ENCODE measurements at places on chromosomes 6 and 20. TPM values are rescaled to one million over a fixed set of nuclear protein-coding genes. Genes with fewer than 3 reads are reported as not detected.

MUC22 gene
- not detected for total RNA-seq

POLR1H gene
- total RNA-seq = 25.2 TPM

NNAT gene
- total RNA-seq = not detected

BTN1A1 gene
- total RNA-seq = not detected

PRPH2 gene
- total RNA-seq = not detected

DNA sequence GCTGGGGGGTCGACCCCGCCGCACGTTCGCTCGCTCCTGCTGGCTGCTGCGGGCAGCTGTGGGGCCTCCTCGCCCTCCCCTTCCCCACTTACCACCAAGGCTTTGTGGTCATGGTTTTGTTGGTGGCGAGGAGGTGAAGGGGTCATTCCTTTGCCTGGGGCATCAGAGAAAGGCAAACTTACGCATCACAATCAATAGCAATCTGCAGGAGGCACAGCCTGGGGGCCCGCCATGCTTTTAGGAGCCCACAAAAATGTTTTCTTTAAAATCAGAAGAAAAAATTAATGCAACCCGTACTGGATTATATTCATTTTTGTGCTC, 137.0 kb downstream of the IMPG1 start:
- no peaks in the 10 kb centered on the region for H3K27me3 ChIP-seq
- H3K4me3 ChIP-seq = no peak overlapping the region
- H3K27ac ChIP-seq = no peak overlapping the region

- DNase-seq = no peak
- H3K27me3 ChIP-seq = no peaks in the 10 kb centered on the region
- H3K4me3 ChIP-seq = no peak overlapping the region
- no peak overlapping the region for H3K27ac ChIP-seq
- H3K36me3 ChIP-seq = no peaks in the 10 kb centered on the region
- no peaks in the 10 kb centered on the region for H3K4me1 ChIP-seq
Measured at GRCh38 chr6:14888575-14889000, 357.3 kb upstream of the JARID2 start.

GRCh38 chr6:56490993-56491392, 151.7 kb downstream of the DST start:
- H3K36me3 ChIP-seq = peaks cover 30% of the 10 kb centered on the region
- H3K27ac ChIP-seq = no peak overlapping the region
- peaks cover 9% of the 10 kb centered on the region for H3K4me1 ChIP-seq
- no peaks in the 10 kb centered on the region for H3K27me3 ChIP-seq
- no peak overlapping the region for H3K4me3 ChIP-seq

GRCh38 chr6:47348316-47348863, 38.7 kb upstream of the TNFRSF21 start:
- peaks cover 5% of the 10 kb centered on the region for H3K36me3 ChIP-seq
- peaks cover 19% of the 10 kb centered on the region for H3K4me1 ChIP-seq
- no peak overlapping the region for H3K4me3 ChIP-seq
- no peak for DNase-seq
- no peaks in the 10 kb centered on the region for H3K27me3 ChIP-seq
- no peak overlapping the region for H3K27ac ChIP-seq

DNA sequence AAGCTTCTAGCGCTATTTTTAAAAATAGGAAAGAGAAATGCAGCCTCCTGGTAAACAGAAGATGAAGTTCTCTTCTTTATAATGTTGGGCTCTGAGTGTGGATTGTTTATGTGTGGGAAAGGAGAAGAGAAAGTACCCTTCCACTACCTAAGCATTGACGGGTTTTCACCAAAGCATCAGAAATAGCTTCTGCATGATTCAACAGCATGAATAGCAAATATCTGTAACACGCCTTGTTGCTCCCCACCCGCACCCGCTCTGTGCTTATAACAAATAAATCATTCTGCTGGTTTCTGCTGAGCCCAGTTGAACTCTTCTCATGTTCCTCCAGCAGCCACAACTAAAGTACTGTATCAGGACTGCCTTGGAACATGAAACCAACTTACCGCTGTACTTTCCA, 20.7 kb downstream of the TXLNB start:
- H3K36me3 ChIP-seq = no peaks in the 10 kb centered on the region
- H3K27me3 ChIP-seq = no peaks in the 10 kb centered on the region
- H3K4me1 ChIP-seq = no peaks in the 10 kb centered on the region
- H3K27ac ChIP-seq = no peak overlapping the region

GRCh38 chr6:109626311-109626710, 64.7 kb downstream of the AK9 start:
- no peak overlapping the region for H3K4me3 ChIP-seq
- H3K36me3 ChIP-seq = no peaks in the 10 kb centered on the region
- H3K27me3 ChIP-seq = no peaks in the 10 kb centered on the region
- no peaks in the 10 kb centered on the region for H3K4me1 ChIP-seq
- DNase-seq = no peak

DNA sequence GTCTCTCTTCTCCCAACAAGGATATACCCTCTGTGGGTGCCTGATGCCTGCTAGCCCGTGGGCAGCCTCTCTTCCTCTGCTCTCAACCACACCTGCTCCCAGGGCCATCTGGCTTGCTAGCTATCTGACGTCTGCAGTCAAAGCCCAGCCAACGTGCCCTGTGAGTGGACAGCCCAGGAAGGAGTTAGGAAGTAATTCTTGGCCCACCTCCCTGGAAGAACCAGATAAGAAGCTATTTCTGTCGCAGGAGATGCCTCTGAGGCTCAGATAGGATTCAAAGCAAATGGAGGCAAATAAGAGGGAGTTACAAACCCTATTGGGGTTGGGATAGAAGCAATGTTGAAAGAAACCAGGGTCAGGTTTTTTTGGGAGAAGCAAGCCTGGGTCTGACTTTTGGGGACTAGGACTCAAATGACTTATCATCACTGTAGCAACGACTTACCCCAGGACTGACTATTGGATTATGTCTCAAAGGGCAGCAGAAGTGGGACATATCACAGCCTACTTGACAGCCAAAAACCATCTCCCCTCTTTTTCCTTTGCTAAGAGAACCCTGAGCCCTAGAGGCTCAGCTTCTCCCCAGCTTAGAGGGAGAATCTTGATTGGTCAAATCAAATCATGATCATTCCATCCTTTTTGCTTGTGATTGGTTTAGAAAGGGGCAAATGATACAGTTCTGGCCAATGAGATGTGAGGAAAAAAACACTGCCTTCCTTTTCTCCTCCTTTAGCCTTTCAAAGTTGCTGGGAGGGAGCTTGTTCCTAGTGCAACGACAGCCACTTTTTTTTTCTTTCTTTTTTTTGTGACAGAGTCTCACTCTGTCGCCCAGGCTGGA, 18.0 kb upstream of the CDK5RAP1 start:
- H3K27me3 ChIP-seq = no peaks in the 10 kb centered on the region
- peaks cover 4% of the 10 kb centered on the region for H3K36me3 ChIP-seq
- H3K4me3 ChIP-seq = no peak overlapping the region
- DNase-seq = no peak

- no peaks in the 10 kb centered on the region for H3K27me3 ChIP-seq
- DNase-seq = no peak
- H3K36me3 ChIP-seq = peaks cover 7% of the 10 kb centered on the region
Measured at GRCh38 chr6:56517155-56517745, 125.4 kb downstream of the DST start.

- no peak overlapping the region for H3K27ac ChIP-seq
- H3K4me3 ChIP-seq = no peak overlapping the region
- H3K4me1 ChIP-seq = peaks cover 18% of the 10 kb centered on the region
- no peaks in the 10 kb centered on the region for H3K27me3 ChIP-seq
- no peak for DNase-seq
- no peaks in the 10 kb centered on the region for H3K36me3 ChIP-seq
Measured at GRCh38 chr20:23152308-23152892, 66.3 kb upstream of the CD93 start.

- no peak for DNase-seq
- peaks cover 8% of the 10 kb centered on the region for H3K4me1 ChIP-seq
- no peak overlapping the region for H3K27ac ChIP-seq
- H3K4me3 ChIP-seq = no peak overlapping the region
Measured at GRCh38 chr6:136016228-136017225, 165.0 kb downstream of the PDE7B start.

- H3K27ac ChIP-seq = peak overlapping the region; percentile 80
- H3K4me1 ChIP-seq = peaks cover 28% of the 10 kb centered on the region
- H3K27me3 ChIP-seq = no peaks in the 10 kb centered on the region
- DNase-seq = no peak
- H3K4me3 ChIP-seq = peak overlapping the region; percentile 92
- H3K36me3 ChIP-seq = peaks cover 58% of the 10 kb centered on the region
Measured at GRCh38 chr6:27866357-27867050, 45.7 kb downstream of the OR2B2 start.

DNA sequence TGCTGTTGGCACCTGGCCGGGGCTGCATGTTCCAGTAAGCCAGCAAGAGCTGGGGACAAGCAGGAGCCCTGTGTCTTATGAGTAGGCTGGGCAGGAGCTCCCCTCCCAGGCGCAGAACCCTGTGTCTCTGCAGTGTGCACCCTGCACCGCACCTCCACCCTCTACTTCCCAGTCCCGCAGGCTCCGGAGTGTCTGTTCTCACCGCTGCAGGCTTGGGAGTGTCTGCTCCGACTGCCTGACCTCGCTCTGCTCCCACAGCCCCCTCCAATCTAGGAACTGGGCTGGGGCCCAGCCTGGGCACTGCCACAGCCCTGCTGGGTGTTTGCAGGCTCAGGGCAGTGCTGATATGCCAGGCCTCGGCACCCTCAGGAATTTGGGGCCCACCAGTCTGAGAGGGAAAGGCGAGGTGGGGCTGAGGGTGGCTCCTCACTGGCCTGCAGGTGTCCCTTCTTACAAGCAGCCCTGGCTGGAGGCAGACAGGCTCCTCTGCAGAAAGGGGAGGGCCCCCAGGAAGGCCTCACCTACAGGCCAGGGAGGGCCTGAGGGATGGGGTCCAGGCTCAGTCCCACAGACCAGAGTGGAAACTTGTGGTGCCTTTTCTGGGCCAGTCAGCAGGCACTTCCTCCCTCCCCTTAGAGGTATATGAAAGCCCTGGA, 871.6 kb upstream of the GJE1 start:
- H3K4me3 ChIP-seq = no peak overlapping the region
- H3K27me3 ChIP-seq = no peaks in the 10 kb centered on the region
- peak; percentile 0 for DNase-seq
- no peak overlapping the region for H3K27ac ChIP-seq
- no peaks in the 10 kb centered on the region for H3K4me1 ChIP-seq

Data from Calu3 (cell line).